Foreskin melanocyte (primary cell): ENCODE measurements at places on chromosomes 7 and 10.

DNA sequence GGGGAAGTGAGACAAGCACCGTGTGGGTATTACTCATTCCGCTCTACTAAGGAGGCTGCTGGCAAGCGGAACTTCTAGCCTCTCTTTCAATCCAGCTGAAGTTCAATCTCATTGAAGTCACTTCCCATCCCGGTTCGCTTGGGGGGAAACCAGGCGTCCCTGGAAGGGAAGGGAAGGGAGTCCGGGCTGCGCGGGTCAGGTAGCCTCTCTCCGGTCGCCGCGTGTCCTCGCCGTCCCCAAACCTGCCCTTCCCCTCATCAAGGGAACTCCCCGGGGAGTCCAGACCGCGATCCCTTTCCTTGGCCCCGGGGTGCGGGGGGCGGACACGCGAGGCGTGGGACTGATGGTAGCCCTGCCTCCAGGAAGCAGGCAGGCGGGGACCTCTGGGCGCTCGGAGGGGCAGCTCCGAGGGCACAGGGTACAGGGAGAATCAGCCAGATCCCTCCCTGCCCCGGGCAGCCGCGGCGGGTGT, 598 bp upstream of the ZEB1 start:
- DNase-seq = no peak

DNA sequence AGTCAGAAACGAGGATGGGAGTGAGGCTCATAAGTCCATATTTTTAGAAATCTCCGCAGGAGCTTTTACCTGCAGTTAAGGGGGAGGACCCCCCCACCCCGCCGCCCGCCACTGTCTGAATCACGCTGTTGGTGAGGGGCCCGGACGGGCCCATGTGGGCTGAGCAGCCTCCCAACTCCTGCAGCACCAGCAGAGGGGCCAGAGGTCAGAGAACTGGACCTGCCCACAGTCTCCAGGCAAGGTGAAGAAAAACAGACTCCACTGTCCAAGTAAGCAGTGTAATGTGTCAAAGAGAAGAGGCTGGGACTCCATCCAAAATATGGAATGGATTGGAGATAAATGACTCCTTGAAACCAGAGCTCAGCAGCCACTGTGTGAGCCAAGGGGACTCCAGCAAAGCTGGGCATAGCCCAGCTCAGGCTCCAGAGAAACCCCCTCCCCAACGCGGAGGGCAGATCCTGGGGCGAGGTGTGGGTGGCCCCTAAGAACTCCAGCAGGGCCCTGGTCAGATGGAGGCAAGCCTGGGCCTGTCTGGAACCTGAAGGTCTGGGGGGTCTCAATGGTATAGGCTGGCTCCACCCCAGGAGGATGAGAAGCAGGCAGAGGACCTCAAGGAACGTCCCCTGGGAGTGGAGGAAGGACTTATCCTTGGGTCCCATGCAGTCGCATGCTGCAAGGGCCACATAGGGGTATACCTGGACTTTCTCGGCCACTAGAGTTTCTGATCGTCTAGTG, 128.5 kb upstream of the TNS3 start:
- DNase-seq = no peak

- no peak for DNase-seq
Measured at GRCh38 chr7:46432708-46433107, 511.6 kb upstream of the IGFBP3 start.

DNA sequence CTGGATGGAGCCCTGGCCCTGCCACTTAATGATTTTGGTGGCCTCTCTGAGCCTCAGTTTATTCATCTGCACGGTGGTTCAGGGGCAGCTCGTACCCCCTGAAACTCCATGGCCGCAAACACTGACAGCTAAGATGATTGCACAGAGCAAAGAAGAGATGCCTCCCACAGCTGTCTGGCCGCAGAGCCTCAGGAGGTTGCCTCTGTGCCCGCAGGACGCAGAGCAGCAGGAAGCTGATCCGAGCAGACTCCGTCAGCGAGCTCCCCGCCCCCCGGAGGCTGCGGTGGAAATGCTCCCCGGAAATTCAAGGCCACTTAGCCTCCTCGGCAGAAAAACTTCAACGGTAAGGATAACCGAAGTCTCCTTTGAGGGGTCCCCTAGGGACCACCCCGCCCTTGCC, 30.2 kb upstream of the C10orf53 start:
- no peak for DNase-seq

GRCh38 chr7:105652359-105652993, 71.2 kb upstream of the EFCAB10 start:
- DNase-seq = peak; percentile 35

GRCh38 chr7:16211402-16211925, 209.9 kb downstream of the CRPPA start:
- DNase-seq = no peak

- no peak for DNase-seq
Measured at GRCh38 chr10:93076871-93077270, 3.2 kb downstream of the CYP26A1 start.

DNA sequence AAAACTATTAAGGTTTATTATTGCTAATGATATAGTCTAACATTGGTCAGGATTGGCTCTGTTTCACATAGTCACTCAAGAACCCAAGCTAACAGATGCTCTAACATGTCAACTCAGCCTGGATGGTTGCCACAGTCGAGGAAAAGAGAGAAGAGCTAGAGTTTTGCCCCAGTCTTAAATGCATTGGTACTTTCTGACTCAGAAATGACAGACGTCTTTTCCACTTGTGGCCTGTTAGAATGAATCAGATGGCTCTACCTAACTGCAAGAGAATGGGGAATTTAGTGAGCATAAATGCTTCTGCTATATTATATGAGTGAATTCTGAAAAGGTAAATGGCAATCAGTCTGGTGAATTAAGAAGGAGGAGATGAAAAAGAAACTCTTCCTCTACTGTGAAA, 13.9 kb downstream of the HECTD2 start:
- no peak for DNase-seq

DNA sequence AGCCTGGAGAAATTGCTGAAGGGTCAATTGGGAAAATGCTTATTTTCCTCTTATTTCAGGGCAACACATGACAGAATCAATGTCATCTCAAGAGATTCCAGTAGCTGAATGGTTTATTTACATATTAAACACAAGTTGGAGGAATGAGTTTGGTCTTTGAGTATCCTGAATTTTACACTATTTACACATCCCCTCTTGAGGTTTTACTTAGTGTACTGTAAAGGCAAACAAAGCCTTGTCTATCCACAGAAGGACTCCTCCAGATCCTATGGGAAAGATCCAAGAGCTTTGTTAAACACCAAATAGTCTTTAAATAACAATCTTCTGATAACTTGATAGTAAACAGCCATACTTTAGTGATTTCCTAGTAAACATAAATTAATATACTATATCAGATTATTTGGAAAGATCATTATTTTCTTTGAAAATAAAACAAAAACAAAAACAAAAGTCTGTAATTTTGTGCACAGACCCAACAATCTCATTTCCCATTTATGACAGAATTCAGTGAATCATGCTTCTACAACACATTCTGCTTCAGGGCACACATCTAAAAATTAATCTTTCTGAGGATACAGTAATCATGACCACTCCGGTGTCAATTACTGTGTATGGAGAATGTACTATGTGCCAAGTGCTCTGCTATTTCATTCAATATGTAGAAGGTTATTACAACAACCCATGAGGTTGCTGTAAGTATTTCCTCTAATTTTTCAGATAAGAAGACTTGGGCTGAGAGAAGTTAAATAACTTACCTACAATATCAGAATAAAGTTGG, 575.0 kb upstream of the LRRTM3 start:
- DNase-seq = no peak

DNA sequence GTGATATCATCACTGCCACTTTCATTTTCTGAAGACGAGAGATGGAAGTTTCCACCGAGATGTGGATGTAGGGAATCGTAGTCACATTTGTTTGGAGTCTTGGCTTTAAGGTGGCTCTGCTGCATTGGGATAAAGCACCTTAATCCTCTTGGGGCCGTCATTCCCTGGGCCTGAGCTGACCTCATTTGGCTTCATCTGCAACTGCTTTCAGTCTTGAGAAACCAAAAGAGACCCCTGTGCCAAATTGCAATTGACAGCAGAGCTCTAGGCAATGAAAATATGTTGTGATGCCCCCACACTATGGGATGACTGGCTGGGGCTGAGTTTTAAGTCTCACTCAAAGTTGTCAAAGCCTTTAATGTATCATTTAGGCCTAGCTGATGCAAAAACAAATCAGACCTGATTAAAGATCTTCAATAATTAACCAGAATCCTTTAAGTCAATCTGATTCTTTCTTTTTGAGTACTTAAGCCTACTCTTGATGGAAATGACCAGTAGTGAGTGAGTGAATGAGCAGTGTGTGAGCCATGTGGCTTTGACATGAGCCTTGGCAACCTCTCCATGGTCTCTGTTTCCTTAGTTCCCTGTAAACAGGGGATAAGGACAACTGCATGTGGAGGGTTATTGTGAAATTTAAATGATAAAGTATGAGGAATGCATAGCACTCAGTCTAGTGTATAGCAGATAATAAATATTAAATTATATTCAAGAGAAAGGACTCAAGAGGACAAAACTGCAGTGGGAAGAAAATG, 155.0 kb downstream of the BMPER start:
- no peak for DNase-seq

DNA sequence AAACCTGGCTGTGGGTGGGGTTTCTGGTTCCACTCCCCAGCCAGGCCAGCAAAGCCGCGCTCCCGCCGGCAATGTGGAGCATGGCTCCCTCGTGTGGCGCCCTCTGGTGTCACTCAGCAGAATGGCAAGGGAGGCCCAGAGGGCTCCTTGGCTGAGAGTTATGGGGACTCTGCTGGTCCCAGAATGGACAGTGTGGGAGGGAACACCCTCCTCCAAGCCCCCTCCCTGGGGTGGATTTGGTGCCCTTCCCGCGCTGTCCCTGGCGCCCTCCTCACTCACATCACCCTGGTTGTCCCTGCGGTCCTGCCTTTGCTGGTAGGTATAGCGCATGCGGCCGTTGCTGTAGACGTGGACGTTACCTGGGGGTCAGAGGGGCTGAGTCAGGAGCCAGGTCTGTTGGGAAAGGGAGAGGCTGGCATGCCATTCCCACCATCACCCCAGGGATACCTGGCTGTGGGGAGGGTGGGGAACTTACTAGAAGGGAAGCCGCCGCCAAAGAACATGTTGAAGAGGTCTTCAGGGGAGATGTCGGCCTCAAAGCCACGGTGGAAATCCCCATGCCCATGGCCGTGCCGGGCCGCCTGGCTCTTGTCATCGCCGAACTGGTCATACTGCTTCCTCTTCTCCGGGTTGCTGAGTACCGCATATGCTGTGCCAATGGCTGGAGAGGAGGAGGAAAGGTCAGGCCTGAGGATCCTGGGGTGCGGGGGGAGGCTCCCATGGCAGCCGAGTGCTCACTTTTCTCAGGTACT, 14.0 kb downstream of the DNAJB12 start:
- no peak for DNase-seq

DNA sequence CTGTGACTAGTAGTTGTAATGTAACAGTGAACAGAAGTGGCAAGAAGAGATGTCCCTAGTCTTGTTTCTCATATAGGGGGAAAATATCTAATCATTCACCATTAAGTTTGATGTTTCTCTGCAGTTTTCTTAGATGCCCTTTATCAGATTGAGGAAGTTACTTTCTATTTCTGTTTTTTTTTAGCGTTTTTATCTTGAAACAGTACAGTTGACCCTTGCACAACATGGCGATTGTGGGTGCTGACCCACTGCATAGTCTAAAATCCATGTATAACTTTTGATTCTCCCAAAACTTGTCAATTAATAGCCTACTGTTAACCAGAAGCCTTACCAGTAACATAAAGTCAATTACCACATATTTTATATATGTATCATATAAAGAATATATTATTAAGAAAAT, 192.0 kb downstream of the ADK start:
- DNase-seq = no peak

DNA sequence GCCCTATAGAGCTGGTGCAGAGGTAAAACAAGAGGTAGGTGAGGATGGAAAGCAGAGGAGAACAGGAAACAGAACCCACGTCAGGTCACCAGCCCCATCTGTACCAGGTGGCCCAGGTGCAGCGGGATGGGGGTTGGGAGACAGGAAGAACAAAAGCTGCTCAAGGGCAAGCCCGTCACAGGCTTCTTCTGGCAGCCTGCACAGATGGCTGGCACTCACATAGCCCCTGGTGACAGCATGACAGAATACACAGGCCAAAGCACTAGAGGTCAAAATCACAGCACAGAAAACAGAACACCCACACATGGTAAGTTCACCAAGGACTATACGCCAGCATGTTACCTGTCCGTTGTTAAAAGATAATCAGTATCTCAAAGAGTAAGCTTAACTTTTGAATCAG, 126.8 kb downstream of the GALNT11 start:
- no peak for DNase-seq

DNA sequence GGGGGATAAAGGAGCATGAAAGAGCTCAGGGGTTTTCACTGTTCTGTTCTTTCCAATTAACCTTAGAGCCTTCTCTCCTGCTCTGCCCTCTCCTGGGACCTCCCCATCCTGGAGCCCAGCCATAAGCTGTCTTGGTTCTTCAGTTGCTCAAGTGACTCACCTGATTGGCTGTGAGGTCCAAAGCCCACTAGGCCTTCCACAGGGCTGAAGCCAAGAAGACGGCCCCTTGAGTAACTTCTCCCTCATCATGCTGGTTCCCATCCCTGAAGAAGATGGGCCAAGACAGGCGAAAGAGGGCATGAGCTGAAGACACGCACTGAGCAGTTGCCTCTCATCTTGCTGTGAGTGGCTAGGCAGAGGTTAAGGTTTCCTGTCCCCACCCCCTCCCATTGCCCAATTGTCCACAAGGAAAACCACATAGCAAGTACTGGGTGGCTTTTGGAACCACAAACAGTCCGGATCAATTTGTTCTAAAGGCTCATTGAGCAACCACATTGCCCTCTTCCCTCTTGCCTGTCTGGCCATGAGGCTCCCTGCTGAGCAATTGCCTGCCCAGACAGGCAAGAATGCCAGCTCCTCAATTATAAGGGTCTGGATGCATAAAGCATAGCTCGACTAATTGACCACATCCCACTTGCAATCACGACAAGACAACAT, 43.9 kb upstream of the GPAM start:
- DNase-seq = peak; percentile 65

DNA sequence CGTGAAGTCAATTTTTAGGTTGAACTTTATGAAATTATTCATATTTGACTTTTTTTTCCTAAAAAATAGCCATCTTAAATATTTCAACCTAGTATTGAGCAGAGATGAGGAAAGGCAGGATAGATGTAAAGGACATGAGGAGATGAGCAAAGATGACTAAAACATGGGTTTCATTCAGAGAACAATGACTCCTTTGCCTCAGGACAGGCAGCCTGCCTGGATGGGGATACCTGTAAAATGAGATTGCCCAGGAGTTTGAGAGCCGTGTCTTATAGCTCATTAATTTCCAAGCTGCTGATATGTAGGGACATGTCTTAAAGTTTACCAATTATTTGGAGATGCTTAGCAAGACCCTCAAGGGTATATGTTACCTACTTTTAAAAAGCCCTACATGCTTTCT, 243.8 kb upstream of the MDFIC start:
- DNase-seq = no peak

GRCh38 chr7:132428247-132428919, 147.9 kb downstream of the PLXNA4 start:
- no peak for DNase-seq

DNA sequence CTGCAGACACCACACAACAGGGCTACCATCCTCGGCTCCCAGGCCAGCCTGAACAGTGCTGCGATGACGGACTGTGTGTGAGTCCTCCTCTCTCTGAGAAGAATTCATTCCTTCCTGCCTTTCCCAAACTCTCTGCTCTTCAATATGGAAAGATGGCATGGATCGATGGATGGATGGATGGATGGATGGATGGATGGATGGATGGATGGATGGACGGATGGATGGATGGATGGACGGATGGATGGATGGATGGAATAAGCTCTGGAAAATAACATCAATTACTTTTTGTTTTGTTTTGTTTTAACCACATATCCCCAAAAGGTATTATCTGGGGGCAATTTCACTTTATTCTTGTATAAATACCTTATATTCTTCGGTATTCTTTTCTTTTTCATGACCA, 151.9 kb downstream of the AKR1D1 start:
- no peak for DNase-seq

- peak; percentile 99 for DNase-seq
Measured at GRCh38 chr7:26337232-26337865, 45.7 kb downstream of the SNX10 start.
